Stimulated activated CD4-positive, alpha-beta T cell treated with anti-CD3 and anti-CD28 coated beads, Interleukin-4, amount 100 ng/mL, for 1 hour (primary cell): ENCODE measurements at places on chromosomes 13 and 19.

DNA sequence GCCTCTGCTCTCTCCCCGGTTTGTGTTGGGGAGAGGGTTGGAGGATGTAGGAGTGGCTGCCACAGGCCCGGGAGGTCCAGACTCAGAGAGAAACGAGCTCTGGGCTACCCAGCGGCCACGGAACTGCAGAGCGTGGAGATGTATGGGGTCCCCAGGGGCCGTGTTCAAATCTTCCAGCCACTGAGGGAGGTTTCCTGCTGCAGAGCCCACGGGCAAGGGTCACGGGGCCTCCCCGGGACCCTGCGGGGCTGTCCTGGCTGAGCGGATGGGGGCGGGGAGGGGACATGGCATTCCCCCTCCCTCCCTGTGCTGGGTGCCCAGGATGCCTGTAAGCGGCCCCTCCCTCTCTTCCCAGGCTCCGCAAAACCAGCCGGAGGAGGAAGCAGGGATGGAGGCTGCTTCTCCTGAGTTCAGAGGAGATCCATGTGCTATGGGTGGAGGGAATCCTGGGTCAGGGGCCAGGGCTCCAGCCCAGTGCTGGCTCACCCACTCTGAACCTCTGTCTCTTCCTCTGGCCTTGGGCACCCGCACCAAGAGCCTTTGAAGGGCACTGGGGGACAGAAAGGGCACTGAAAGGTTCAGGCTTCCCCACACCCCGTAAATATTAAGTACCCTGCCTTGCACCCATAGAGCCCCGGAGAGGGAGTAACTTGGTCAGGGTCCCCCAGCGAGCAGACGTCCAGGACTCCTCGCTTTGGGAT is 22.6 kb downstream of the SMIM24 start:
- DNase-seq, result no peak

DNA sequence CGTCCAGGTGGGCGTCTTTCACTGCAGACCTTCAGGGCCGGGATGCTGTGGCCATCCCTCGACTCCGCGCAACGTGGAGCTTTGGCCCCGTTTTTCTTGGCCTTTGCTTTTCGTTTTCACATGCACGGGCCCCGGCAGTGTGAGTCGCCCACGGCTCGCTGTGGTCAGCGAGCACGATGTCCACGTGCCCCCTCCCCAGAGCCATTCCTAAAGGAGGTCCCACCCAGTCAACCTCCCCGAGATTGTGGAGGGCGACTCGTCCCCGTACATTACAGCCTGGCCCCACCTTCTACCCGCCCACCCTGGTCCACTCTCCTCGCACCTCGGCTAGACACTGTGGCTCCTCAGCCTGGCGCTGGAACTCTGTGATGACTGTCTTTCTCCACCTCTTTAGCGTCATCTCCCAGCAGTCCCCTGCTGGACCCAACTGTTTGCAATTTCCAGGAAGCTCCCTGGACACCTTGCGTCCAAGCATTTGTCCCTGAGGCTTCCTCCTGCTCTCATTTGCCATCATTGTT is 405 bp downstream of the ZNF446 start:
- no peak for DNase-seq

DNA sequence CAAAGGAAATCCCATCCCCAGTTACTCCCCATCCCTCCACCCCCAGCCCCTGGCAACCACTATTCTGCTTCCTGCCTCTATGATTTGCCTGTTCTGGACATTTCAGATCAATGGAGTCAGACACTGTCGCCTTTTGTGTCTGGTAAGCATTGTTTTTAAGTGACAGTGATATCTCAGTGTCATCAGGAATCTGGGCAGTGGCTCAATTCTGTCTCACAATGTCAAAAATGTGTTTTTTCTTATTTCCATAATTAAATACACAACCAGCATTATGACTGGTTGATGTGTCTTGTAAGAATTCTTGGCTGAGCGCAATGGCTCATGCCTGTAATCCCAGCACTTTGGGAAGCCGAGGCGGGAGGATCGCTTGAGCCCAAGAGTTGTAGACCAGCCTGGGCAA is 20.2 kb upstream of the PGLS start:
- no peak for DNase-seq

GRCh38 chr19:41799444-41800000 is 3.1 kb downstream of the CEACAM3 start:
- DNase-seq, result no peak

DNA sequence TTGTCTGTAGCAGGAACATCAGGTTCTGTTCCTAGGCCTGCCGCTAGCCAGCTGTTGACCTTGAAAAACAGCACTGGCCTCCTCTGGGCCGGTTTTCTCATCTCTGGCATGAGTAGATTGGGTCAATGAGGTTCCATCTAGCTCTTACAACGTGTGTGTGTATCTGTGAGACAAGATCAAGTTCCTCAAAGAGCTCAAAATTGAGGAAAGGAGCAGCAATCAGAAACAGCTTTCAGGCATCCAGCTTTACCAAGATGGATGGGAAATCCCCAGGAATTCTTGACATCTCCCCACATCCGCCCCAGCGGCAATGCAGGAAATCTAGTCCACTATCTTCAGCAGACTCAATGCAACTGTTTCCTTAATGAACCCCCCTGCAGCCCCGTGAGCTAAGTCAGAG is 4.9 kb downstream of the FLT1 start:
- no peak for DNase-seq

- no peak for DNase-seq
These were observed 736.3 kb upstream of the KLHL1 start for GRCh38 chr13:70844391-70845108.

GRCh38 chr19:38917921-38918491 is 6.0 kb upstream of the CCER2 start:
- DNase-seq, result no peak

DNA sequence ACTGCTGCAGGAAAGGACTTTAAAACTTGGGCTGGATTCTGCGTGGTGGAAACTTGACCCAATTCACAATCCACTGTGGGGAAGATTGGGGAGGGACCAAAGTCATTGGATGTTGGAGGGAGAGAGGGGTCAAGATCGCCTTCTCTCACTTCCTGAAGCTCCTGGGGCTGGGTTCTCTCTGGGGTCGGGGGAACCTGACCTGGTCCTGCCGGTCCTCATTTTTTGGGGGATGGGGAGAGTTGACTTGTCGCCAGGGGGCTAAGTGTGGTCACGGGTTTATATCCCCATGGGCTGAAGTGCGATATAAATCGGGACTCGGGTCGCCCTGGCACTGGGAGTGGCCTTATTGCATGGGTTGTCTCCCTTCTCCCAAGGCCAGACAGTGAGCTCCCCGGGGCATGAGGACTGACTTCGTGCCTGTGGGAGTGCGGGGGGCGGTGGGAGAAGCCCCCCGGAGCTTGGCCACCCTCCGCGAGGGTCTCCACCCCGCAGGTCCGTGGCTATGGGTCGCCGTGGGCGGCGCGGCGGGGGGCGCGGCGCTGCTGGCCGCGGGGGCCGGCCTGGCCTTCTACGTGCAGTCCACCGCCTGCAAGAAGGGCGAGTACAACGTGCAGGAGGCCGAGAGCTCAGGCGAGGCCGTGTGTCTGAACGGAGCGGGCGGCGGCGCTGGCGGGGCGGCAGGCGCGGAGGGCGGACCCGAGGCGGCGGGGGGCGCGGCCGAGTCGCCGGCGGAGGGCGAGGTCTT is 6.3 kb downstream of the ICAM5 start:
- no peak for DNase-seq

- DNase-seq, result no peak
These were observed 19.6 kb downstream of the ARHGAP35 start for GRCh38 chr19:46880431-46880830.

GRCh38 chr13:29479716-29480492 is 115.6 kb downstream of the SLC7A1 start:
- no peak for DNase-seq

DNA sequence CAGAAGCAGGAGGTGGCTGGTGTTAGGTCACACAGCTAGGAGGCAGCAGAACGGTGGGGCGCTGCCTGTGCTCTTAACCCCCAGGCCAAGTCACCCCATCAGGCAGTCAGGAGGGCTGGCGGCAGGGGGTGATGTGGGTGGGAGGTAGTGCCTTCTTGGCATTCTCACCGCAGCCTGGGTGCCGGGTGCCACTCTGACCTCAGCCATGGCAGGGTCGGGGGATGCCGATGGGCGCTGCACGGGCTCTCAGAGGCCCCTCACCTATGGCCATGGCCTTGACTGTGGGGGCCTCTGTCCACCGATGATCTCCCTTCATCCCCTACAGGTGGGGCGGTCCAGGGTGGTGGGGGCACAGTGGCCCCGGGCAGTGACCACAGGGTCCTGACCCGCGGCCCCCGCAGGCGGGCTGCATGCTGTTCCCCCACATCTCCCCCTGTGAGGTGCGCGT is 5.6 kb downstream of the PTOV1 start:
- no peak for DNase-seq

DNA sequence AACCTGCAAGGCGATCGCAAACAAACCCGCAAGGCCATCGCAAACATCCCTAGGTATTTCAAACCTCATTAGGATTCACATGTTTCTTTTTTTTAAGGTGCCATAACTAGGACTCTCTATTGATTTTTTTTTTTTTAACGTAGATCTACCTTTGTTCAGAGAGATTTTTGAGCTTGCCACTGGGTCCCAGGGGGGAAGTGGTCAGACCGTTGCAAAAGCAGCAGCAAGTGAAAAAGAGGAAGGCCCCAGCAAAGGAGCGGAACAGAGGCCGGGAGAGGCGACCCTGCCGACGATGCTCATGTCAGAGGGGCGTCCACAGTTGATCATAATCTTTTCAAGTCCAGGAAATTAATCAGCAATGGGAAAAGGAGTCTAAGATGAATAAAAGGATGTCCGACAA is 32.7 kb upstream of the FLT1 start:
- no peak for DNase-seq

DNA sequence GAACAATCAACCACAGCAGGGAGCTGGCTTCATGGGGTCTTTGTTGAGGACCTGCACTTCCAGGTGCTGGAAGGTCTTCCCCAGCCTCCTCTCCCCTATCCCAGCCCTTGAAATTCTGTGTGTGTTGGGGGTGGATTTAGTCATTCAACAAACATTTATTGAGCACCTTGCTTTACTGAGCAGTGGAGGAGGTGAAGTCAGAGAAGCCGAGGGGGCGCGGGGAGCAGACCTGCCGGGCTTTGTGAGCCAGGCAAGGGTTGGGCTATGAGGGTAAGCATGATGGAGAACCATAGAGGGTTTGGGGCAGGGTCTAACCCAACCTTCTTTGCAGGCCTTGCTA is 3.5 kb upstream of the C19orf85 start:
- DNase-seq, result no peak

- no peak for DNase-seq
These were observed 22.9 kb upstream of the SLC35E1 start for GRCh38 chr19:16595097-16595496.

DNA sequence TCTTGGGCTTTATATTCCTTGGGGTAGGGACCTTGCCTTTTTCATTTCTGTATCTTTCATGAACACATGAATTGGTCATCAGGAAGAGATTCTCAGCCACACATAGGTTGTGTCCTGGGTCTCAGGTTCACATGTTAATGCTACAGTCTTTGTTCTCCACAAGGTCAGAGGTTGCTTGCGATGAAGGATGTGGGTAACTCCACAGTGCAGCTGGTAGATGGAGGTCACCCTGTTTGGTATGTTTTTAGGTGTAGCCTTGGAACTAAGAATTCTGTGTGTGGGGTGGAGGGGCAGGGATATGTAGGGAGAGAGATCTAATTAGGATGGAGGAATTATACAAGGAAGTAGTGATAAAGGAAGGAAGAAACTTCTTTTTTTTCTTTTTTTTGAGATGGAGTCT is 23.2 kb downstream of the CEACAM1 start:
- DNase-seq, result no peak

- peak; percentile 79 for DNase-seq
These were observed at the start of gene POLR1G for GRCh38 chr19:45406226-45407090. Gene POLR1G, plus strand, starts transcription at chr19:45406644. Its CDS starts 53 bp downstream, at chr19:45406697.

DNA sequence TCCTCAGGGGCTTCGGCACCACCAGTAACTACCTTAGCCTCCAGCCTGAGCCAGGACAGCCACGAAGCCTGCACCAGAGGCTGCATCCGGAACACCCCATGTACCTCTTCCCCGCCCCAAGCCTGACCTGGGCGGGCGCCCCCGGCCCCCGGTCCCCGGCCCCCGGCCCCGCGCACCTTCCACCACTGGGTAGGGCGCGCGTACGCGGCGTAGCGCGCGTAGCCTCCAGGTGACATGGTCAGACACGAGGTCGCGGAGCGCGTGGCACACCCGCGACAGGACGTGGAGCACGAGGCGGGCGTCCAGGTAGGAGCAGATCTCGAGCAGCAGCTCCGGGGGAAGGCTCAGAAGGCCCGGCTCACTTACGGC is 450 bp downstream of the FBXW9 start:
- peak; percentile 18 for DNase-seq

DNA sequence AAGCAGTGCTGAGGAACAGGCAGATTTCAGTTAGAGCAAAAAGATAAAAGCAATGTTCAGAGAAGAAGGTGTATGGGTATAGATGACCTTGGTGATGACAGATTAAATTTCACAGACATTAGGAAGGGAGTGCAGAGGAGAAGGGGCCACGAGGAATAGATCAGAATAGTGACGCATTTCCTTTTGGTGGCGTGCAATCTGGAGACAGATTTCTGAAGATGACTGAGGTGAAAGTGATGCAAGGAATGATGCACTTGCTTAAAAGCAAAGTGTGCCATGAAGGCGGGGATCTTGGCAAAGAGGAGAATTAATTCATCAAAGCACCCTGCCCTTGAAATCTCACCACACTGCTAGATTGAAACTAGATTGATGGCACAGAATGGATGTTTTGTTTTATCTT is 202.4 kb downstream of the ITGBL1 start:
- DNase-seq, result no peak

DNA sequence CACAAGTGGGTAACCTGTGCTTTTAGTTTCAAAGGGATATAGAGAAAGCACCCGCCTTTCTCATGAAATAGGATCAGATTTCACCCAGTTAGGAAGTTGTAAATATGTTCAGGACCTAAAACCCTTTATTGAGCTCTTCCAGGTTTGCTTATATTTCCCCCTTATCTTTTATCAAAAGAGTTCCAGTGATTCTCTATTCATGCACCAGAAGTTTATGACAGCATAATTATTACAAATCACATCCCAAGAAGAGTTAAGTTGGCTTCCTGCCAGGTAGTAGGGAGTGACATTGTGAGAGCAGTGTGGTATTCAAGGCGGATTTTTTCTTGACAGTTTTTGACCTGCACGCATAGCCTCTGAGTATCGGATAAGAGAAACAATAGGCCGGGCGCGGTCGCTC is 190.3 kb downstream of the STK24 start:
- DNase-seq, result no peak

DNA sequence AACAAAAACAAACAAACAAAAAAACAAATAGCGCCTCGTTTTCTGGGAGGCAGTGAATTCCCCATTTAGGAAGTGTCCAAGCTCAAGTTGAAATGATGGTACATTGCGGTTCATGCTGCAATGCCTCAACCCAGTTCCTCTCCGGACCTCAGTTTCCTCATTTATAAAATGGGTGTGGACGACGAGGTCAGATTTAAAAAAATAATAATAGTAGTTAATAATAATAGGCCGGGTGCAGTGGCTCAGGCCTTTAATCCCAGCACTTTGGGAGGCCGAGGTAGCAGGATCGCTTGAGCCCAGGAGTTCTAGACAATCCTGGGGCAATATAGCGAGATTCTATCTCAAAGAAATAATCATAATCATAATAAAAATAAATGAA is 15.5 kb upstream of the ERCC1 start:
- no peak for DNase-seq

- DNase-seq, result no peak
These were observed 479.6 kb downstream of the DIAPH3 start for GRCh38 chr13:59684105-59684504.

- peak; percentile 40 for DNase-seq
These were observed 81.1 kb downstream of the ZNF429 start for GRCh38 chr19:21586311-21587116.

GRCh38 chr19:2251106-2252054 is 2.3 kb downstream of the AMH start:
- DNase-seq, result no peak

- DNase-seq, result no peak
These were observed 7.3 kb upstream of the LMO7 start for GRCh38 chr13:75628801-75629200.

- DNase-seq, result no peak
These were observed 727.4 kb upstream of the SLITRK1 start for GRCh38 chr13:84609716-84610115.
